Fibroblast of the aortic adventitia (primary cell): ENCODE measurements at places on chromosomes 12 and 14.

DNA sequence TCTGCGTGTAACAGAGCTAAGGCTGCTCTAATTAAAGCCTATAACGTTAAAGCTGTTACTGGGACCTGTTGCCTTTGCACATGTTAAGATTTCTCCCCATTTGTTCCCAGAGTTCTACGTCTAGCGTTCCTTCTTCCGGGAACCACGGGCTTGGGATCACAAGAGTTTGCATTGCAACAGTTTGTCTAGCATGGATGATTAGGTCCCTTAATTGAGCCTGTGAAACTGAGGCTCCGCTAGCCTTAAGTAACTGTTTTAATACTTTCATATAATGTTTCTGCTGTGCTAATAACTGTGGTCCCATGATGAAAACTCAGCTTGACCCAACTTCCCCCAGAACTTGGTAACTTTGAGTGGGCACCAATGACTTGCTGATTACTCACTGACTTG, 16.7 kb upstream of the LYZ start:
- DNase-seq: peak; percentile 10

GRCh38 chr12:15336768-15337553, 14.7 kb downstream of the PTPRO start:
- peak; percentile 60 for DNase-seq

- DNase-seq: no peak
Observed at GRCh38 chr14:68607081-68607866, 185.6 kb downstream of the ZFP36L1 start.

- peak; percentile 79 for DNase-seq
Observed at GRCh38 chr12:56488041-56488955, at the start of gene GLS2. Gene GLS2 (minus strand): TSS chr12:56488161. CDS start chr12:56488118, 43 bp downstream.

DNA sequence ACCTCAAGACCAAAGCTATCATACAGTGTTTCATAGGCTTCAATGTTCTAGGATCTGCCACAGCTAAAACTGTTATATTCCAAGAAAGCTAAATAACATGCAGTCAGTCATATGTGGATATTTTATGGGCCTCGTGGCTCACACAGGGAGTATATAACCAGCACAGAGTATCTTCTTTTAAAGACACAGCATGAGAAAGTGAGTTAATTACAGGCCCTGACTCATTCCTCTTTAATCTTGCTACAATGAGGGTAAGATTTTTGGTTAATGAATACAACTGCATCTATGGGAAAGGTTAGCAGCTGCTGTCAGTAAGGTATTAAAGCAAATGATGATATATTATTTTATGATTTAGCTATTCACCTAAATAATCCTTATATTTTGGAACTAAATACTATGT, 111.0 kb downstream of the TRAFD1 start:
- no peak for DNase-seq

DNA sequence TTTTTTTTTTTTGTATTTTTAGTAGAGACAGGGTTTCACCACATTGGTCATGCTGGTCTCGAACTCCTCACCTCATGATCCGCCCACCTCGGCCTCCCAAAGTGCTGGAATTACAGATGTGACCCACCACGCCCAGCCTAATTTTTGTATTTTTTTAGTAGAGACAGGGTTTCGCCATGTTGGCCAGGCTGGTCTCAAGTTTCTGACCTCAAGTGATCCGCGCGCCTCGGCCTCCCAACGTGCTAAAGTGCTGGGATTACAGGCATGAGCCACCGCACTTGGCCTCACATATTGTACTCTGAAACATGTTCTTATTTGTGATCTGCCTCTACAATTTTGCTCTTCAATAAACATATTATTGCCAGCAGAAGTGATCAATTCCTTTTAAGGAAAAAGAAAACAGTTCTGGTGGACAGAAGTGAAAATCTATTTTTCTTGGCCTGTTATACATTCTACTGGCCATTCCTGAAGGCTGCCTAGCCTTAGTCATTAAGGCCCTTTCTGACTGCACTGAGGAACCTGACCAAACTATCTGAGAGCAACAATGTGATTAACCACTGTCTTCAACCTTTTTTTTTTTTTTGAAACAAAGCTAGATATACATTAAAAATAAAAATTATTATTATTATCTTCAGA, 36.1 kb downstream of the SNX6 start:
- peak; percentile 57 for DNase-seq

DNA sequence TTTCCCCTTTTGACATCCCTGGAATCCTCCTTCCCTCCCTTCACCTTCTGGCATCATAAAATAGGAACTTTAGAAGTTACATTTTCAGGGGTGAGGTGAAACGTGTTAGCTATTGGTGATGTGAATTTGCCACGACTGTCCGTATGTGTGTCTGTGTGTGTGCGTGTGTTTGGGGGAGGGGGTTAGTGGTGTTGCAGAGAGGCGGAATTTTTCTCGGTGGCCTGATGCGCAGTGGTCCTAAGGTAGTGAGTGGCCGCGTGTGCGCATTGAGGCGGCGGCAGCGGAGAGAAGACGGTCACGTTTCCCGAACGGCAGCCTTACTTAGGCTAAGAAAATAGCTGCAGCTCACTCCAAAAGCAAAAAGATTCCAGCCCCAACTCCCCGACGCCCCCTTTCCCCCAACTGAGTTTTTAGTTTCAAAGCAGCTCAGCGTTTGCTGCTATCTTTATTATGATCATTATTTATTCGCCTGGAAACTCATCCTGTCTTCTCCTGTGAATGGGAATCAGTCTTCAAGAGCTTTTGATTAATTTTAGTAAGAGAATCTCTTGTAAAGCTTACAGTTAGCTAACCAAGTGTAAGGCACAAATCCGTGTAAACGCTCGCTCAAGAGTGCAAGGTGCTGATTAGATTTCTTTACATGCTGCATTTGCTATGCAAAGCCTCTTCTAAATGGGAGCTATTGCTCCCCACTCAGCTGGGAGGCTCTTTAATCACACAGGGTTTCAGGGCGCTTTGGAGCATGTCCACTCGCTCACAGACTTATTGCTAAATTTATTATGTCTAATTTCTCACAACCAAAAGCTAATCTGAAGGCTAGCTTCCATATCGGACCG, 4.7 kb downstream of the FLRT2 start:
- DNase-seq: no peak

DNA sequence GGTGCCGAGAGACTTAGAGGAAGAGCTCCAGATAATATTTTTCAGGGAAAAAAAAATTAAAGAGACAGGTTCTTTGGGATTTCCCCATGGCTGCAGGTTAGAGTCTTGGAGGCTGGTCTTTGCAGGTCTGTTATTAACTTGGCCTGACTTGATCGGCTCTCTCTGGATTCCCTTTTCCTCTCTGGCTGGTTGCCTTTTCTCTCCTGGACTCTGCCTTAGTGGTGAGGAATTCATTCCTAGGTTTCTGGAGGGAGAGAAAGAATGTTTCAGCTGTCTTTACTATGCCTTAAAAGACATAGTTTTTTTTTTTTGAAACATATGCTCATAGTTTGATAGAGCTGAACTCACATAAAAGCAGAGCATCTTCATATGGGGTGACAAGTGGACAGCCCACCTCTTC, 336.3 kb downstream of the BMP4 start:
- peak; percentile 55 for DNase-seq

DNA sequence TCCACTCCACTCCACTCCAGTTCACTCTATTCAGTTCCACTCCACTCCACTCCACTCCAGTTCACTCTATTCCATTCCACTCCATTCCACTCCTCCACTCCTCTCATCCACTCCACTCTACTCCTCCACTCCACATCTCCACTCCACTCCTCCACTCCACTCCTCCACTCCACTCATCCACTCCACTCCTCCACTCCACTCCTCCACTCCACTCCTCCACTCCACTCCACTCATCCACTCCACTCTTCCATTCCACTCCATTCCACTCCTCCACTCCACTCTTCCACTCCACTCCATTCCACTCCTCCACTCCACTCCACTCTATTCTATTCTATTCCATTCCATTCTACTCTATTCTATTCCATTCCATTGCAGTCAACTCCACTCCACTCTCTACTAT, 9.8 kb downstream of the SERPINA5 start:
- no peak for DNase-seq

GRCh38 chr14:104306450-104307040, 168.2 kb downstream of the KIF26A start:
- no peak for DNase-seq

DNA sequence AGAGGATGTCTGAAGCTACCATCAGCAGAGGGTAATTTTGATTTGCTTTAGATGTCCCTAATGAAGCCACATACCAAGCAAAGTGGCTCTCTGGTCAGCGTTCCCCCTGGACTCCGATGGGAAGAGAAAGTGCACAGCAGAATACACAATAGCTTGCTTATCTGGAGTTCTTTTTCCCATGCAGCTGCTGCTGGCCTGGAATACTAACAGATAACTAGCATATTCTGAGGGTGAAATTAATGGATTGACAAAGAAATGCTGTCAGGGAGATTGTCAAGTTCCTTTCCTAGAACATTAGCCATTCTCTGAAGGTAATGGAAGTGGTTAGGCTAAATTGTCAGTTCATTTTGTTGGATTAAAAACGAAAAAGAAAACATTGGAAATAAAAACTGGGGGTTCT, 391.3 kb downstream of the FLRT2 start:
- no peak for DNase-seq

- no peak for DNase-seq
Observed at GRCh38 chr12:83214185-83214584, 527.5 kb downstream of the TMTC2 start.

DNA sequence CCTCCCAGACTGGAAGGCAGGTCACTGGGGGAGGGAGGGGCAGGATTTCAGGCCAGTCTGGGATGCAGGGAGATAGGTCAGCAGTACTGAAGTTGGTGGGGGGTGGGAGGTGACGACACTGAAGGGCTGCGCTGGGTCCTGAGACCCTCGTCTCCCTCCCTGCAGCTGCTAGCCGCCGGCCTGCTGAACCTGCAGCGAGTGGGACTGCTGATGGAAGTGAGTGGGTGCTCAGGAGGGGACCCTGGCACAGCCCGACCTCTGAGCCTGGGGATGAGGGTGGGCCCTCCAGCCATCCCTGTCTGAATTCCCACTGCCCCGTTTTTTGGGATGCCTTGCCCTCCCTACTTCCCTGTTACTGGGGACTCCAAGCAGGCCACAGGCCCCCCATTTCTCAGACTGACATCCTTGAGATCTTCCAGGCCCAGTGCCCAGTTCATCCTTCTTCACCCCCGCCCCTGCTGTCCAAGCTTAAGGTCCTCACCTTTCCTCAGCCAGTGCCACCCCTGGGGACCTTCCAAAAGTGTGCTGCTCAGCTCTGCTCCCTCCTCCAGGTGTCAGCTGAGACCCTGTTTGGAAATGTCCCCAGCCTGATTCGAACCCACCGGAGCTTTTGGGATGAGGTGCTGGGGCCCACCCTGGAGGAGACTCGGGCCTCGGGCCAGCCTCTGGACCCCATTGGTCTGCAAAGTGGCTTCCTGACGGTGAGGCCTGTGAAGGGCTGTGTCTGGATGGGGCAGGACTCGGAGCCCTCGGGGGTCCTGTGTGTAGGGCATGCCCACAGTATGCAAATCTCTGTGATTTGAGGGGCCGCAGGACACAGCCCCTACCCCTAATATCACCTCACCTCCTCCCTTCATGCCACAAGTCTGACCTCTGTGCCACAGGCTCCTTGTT, 5.5 kb downstream of the PLEKHG6 start:
- no peak for DNase-seq

- no peak for DNase-seq
Observed at GRCh38 chr12:131640525-131640924, 70.4 kb upstream of the SFSWAP start.

- DNase-seq: no peak
Observed at GRCh38 chr14:93330609-93331000, 2.2 kb downstream of the BTBD7 start.

DNA sequence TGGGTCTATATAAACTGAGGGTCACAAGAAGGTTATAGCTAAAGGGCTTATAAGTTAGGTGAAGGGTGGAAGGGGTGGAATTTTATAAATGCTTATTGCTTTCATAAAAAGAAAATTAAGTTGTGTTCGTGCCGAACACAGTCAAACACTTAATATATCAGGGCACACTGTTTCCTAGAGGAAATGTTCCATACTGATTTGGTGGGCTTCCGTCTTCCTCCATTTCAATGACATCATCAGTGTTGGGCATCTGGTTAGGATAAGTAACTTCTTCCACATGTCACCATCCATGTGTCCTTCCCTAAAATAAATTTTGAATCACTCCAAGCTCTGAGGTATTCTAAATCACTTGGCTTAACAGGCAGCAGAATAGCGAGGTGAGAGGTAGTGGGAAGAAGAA, 466.4 kb downstream of the MED13L start:
- no peak for DNase-seq

DNA sequence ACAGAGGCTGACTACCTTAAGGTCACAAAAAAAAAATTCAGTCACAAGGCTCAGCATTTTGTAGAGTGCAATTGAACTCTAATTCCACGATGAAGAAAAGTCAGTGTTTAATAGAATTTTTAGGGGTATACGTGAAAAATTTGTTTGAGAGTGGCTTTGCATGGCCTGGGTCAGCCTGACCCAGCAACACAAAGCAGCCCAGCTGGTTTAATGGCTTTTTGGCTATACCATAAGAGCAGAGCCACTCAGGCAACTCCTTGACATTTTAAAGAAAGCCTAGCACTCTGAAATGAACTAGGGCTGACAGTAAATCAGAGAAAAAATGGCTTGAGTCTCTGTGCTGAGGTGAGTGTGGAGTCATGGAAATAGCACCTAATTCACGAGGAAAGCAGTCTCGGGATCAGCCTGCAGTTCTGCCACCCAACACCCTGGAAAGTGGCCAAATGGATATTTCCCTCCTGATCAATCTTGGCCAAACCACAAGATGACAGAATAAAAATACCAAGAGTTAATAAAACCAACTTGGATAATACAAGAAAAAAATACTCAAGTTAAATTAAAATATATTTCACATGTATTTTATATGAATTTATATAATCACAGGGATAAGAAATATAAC, 59.5 kb downstream of the GALNT4 start:
- DNase-seq: no peak

DNA sequence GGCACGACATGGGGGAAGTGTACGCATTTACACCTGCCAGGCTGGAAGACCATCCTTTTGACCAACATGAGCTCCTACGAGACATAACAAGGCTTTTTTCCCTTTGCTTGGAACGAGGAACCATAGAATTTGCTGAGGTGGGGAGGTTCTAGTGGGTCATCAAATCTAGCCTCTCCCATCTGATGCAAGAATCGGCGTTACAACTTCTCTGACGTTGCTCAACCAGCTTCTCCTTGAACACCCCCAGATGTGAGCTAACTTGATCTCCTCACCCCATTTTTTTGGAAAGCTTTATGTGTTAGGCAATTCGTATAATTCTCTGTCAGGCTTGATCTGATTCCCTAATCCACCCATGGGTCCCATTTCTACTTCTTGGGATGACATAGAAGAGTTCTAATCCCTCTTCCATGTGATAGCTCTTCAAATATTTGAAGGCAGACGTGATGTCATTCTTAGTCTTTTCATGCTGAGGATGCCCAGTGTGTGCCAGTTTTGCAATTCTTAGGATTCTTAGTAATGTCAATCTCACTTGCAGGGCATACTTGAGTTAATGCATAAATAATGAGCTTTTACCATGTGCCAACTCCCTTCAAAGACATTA, 163.6 kb upstream of the PARP11 start:
- no peak for DNase-seq
